Left lung (tissue), 14 donors: ENCODE measurements at places on chromosomes 6 and 20.
A peak's percentile ranks its signal among the peaks of the same experiment; 100 is the strongest.

DNA sequence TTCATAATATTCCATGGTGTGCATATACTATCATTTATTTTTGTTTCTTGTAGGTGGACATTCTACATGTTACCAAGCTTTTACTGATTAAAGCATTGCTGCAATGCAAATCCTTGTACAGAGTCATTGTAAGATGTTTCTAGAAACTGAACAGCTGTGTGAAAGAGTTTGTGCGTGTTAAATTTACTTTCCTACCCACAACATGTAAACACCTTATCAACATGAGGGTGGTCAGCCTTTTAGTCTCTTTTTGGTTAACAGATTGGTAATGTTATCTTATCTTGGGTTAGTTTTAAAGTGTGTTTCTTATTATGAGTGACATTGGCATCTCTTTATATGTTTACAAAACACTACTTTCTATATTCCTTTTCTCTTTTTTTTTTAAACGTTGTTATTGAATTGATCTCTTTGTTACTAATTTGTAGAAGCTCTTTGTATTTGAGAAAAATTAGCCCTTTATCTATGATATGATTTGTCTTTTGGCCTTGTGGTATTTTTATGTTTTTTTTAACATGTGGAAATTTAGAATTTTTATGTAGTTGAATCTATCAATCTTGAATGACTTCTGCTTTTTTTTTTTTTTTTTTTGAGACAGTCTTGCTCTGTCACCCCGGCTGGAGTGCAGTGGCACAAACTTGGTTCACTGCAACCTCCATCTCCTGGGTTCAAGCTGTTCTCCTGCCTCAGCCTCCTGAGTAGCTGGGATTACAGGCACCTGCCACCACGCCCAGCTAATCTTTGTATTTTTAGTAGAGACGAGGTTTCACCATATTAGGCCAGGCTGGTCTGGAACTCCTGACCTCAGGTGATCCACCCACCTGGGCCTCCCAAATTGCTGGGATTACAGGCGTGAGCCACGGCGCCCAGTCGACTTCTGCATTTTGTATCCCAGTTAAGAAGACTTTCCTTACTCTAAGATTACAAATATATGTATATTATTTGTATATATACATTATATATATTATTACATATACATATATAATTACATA, 112.1 kb downstream of the TCP11 start:
- peaks cover 13% of the 10 kb centered on the region for H3K36me3 ChIP-seq
- H3K4me3 ChIP-seq = no peak overlapping the region
- no peak for DNase-seq
- H3K27ac ChIP-seq = no peak overlapping the region
- H3K4me1 ChIP-seq = peaks cover 29% of the 10 kb centered on the region

DNA sequence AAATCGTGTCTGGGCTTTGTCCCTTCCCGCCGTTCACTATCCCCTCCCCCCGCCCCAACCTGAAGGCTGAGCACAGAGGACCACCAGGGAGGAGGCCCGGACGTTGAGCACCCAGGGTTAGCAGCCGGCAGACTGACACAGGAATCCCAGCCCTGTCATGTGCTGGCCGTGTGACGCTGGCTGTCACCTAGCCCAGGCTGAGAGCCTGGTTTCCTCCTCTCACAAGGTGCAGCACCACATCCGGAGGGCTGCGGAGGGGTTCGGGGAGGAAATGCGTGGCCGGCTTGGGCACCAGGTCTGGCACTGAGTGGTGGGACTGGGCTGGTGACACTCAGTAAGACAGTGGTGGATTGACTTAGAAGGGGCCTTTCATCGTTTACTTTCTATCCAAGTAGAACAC, 4.6 kb upstream of the LSM14B start:
- no peaks in the 10 kb centered on the region for H3K36me3 ChIP-seq
- peaks cover 59% of the 10 kb centered on the region for H3K27me3 ChIP-seq
- no peak overlapping the region for H3K27ac ChIP-seq

- no peaks in the 10 kb centered on the region for H3K27me3 ChIP-seq
- no peak for DNase-seq
- no peak overlapping the region for H3K27ac ChIP-seq
- H3K4me3 ChIP-seq = no peak overlapping the region
- no peaks in the 10 kb centered on the region for H3K4me1 ChIP-seq
- H3K36me3 ChIP-seq = no peaks in the 10 kb centered on the region
These were observed 545.9 kb upstream of the JARID2 start for GRCh38 chr6:14699803-14700601.

DNA sequence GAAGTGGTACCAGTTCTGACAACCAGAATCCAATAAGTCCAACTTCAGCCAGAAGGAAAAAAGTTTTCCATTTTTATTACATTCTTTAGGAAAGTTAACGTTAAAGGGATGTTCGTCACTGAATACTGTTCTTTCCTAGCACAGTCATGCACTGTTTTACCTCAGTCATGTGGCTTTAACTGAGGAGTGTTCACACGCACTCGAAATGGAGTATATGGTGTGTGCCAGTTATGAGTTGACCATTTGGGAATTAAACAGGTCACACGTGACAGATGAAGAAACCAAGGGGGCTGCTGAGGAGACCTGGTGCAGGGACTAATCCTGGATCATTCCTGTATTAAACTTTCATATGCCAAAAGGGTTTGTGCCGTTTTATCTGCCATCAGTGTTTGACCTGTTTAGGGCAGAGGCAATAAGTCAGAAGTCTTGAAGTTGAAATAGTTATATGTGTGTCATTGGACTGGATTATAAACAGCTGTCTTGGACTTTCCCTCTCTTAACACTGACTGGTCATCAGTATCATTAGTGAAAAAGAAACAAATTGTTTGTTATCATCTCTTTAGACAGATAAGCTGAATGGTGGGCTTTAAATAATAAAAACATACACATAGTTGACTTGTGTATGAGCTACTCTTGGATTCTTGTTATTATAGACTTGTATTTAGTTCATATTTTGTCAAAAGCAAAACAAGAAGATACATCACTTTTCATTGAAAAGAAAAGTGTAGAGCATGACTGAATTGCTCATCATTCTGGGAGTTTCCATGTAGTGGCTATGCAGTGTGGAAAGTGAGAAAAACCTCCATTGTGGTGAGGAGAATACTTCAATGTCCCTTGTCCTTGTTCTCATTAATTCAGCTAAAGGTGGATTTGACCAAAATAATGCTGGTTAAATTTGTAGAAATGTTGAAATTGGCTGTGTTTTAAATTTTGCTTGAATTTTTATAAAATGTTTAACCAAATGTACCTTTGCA, 123.5 kb upstream of the SAMD5 start:
- no peak for DNase-seq
- H3K27me3 ChIP-seq = no peaks in the 10 kb centered on the region
- no peak overlapping the region for H3K27ac ChIP-seq
- no peak overlapping the region for H3K4me3 ChIP-seq
- no peaks in the 10 kb centered on the region for H3K4me1 ChIP-seq
- H3K36me3 ChIP-seq = no peaks in the 10 kb centered on the region

DNA sequence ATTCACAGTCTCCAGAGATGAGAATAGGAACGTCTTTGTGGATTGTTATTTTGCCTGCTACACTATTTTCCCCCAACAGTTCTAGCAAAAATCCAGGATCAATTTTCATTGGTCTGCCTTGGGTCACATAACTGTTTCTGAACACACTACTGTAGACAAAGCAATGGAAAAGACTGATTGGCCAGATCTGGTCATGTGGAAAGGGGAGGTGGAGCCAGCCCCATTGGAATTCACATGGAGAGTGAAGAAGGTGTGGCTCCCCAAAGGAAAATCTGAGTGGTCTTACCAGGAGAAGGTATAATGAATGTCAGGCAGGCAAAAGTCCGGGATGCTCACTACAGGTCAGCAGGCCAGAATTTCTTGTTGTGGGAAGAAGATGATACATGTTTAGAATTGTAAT, 9.5 kb upstream of the TP53RK start:
- no peak for DNase-seq
- H3K27ac ChIP-seq = no peak overlapping the region
- H3K4me1 ChIP-seq = no peaks in the 10 kb centered on the region
- H3K36me3 ChIP-seq = no peaks in the 10 kb centered on the region
- no peak overlapping the region for H3K4me3 ChIP-seq

DNA sequence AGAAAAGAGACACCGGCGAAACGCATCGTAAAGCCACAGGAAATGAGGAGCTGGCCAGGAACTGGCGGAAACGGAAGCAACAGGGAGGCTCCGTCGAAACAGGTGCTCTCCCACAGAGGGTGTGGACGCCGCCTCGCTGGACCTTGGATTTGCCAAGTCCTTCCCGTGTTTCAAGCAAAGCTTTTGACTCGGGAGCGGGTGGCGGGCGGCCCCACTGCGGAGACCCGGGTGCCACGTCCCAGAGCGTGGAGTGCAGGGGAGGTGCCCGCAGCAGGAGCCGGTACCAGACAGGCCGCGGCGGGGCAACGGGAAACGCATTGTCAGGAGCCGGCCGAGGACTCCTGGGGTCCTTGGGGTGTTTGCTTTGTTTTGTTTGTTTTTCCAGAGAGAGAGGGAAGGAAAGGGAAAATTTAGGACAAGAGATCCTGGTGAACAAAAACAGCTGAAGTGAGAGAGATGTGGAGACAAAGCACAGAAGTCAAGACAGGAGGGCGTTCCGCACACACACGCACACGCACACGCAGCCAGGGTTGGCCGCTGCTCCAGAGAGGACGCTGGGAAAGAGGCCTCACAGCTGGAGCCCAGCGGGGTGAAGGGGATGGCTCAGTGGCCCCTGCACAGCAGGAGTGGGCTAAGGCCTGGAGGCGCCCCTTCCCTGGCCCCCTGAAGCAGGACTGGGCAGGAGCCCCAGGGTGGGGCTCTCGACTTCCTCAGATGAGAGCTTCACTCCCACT, 50.9 kb upstream of the CHRNA4 start:
- H3K4me3 ChIP-seq = no peak overlapping the region
- H3K36me3 ChIP-seq = no peaks in the 10 kb centered on the region
- H3K27me3 ChIP-seq = no peaks in the 10 kb centered on the region
- H3K4me1 ChIP-seq = no peaks in the 10 kb centered on the region

GRCh38 chr20:62149532-62150309, 6.2 kb downstream of the SS18L1 start:
- DNase-seq = peak; percentile 58
- no peak overlapping the region for H3K27ac ChIP-seq
- H3K4me3 ChIP-seq = no peak overlapping the region
- H3K4me1 ChIP-seq = peaks cover 28% of the 10 kb centered on the region

DNA sequence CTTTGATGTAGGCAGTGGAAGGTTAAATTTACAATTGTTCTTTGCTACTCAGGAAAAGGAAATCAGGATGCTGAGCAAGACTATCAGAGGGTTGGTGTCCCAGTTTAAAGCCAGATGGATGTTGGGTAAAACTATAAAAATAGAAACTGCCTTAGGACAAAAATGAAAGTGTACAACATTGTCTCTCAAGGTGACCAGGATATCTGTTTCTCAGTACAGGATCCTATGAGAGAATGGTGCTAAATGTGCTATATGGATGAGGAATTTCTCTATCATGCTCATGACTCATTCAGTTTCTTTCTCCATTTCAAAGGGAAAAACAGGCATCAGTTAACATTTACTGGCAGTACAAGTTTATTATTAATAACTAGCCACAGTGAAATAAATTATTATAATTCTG, 534.2 kb upstream of the GJE1 start:
- DNase-seq = no peak
- no peaks in the 10 kb centered on the region for H3K4me1 ChIP-seq
- H3K4me3 ChIP-seq = no peak overlapping the region
- no peaks in the 10 kb centered on the region for H3K36me3 ChIP-seq

- no peaks in the 10 kb centered on the region for H3K27me3 ChIP-seq
- H3K4me1 ChIP-seq = no peaks in the 10 kb centered on the region
- no peak for DNase-seq
- H3K4me3 ChIP-seq = no peak overlapping the region
These were observed 20.4 kb downstream of the EPB41L2 start for GRCh38 chr6:131042664-131043063.

DNA sequence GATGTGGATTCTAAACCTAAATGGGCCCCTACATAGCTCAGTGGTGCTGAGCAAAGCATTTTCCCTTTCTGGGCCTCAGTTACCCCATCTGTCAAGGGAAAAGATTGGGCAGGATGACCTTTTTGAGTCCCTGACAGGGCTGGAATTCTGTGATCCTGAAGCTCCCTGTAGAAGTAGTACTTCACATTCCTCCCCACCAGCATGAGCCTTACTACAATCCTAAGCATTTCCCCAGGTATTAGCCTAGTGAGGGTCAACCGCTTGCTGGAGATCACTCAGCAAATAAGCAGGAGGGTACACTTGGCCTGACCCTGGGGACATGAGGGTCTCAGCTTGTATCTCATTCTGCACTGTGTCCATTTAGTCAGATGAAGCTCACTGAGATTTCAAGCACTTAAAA, 13.4 kb downstream of the NDRG3 start:
- H3K4me1 ChIP-seq = peaks cover 16% of the 10 kb centered on the region
- H3K36me3 ChIP-seq = no peaks in the 10 kb centered on the region

DNA sequence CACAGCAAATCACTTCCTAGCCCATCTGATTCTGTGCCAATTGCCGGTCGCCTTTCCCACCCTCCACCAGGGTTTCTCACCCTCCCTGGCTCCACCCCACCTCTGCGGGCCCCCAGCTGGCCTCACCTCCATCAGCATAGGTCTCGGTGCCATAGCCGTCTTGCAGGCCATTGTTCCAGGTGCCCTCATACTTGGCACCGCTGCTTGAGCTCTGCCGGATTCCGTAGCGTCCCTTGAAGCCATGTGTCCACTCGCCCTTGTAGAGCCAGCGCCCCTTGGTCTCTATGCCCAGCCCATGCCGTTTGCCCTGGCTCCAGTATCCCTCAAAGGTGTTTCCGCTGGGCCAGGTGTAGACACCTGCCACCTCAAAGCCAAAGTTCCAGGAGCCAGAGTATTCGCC, 787 bp downstream of the JPH2 start:
- H3K36me3 ChIP-seq = no peaks in the 10 kb centered on the region
- H3K4me1 ChIP-seq = peaks cover 15% of the 10 kb centered on the region
- DNase-seq = no peak
- H3K27me3 ChIP-seq = peaks cover 7% of the 10 kb centered on the region
- H3K27ac ChIP-seq = no peak overlapping the region

DNA sequence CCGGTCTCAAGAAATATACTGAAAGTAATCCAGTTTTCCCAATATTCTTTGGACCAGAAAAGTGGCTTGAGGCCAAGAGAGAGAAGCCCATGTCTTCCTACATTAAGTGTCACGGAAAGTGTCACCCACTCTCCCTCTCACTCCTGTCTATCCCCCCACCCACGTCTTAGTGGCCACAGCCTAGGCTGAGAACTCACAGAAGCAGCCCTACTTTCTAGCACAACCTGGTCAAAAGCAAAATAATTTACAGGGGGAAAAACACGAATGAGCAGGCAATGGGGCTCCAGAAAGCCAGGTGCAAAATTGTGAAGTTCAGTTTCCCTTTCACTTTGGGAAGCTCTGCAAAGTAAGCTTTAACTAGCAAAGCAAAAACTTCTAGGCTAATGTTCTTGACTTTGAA, 118.0 kb downstream of the OPRM1 start:
- H3K27me3 ChIP-seq = no peaks in the 10 kb centered on the region
- no peak for DNase-seq
- peaks cover 8% of the 10 kb centered on the region for H3K4me1 ChIP-seq
- peak overlapping the region; percentile 63 for H3K27ac ChIP-seq

- no peaks in the 10 kb centered on the region for H3K27me3 ChIP-seq
- no peak overlapping the region for H3K27ac ChIP-seq
- H3K4me3 ChIP-seq = no peak overlapping the region
- H3K4me1 ChIP-seq = no peaks in the 10 kb centered on the region
These were observed 12.9 kb downstream of the TSPYL1 start for GRCh38 chr6:116266803-116267202.

GRCh38 chr6:89965441-89966227, 71.4 kb downstream of the GJA10 start:
- no peak overlapping the region for H3K27ac ChIP-seq
- H3K4me1 ChIP-seq = no peaks in the 10 kb centered on the region
- H3K4me3 ChIP-seq = no peak overlapping the region

- no peak overlapping the region for H3K4me3 ChIP-seq
- H3K27me3 ChIP-seq = no peaks in the 10 kb centered on the region
- H3K36me3 ChIP-seq = peaks cover 10% of the 10 kb centered on the region
- H3K4me1 ChIP-seq = no peaks in the 10 kb centered on the region
- DNase-seq = no peak
- no peak overlapping the region for H3K27ac ChIP-seq
These were observed 20.4 kb downstream of the VNN1 start for GRCh38 chr6:132693478-132693877.
